NCI-H187 (cell line): ENCODE measurements at places on chromosomes 5 and 9.
A peak's percentile ranks its signal among the peaks of the same experiment; 100 is the strongest.

DNA sequence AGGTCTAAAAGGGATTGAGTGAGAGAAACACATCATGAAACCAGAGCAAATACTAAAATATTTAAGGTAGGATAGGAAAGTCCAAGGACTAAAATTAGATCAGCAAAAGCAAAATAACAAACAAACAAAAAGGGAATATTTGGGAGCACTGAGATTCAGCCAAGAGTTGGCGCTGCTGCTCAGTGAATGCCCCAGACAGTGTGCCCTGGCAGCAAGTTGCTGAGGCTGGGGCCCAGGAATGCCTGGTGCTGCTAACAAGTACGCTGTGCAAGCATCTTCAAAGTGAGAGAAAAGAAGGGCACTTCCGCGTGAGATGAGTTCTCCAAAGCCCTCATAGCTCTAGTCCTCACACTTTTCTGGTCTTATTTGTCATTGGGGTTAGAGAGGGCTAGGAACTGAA lies 603.3 kb downstream of the EFNA5 start:
- DNase-seq: no peak

GRCh38 chr9:133117271-133118178 lies 3.5 kb downstream of the RALGDS start:
- no peak for DNase-seq

DNA sequence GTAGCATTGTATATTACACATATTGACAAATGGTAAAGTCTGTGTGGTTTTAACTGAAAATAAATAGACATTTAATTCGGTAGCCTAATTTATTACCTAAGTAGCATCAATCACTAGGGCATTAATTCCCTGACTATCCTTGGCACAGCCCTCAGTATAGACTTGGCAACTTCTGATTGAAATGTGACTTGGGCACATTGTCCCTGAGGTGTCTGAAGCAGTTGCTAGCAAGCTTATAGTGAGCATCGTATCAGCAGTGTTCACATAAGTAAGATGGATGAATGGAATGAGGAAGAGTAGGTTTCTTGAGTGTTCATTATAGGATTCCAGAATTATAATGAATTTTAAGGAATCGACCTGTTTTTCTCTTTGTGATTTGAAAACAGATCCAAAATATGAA lies 16.1 kb downstream of the LURAP1L start:
- no peak for DNase-seq

GRCh38 chr9:17865881-17866280 lies 287.0 kb downstream of the SH3GL2 start:
- no peak for DNase-seq

DNA sequence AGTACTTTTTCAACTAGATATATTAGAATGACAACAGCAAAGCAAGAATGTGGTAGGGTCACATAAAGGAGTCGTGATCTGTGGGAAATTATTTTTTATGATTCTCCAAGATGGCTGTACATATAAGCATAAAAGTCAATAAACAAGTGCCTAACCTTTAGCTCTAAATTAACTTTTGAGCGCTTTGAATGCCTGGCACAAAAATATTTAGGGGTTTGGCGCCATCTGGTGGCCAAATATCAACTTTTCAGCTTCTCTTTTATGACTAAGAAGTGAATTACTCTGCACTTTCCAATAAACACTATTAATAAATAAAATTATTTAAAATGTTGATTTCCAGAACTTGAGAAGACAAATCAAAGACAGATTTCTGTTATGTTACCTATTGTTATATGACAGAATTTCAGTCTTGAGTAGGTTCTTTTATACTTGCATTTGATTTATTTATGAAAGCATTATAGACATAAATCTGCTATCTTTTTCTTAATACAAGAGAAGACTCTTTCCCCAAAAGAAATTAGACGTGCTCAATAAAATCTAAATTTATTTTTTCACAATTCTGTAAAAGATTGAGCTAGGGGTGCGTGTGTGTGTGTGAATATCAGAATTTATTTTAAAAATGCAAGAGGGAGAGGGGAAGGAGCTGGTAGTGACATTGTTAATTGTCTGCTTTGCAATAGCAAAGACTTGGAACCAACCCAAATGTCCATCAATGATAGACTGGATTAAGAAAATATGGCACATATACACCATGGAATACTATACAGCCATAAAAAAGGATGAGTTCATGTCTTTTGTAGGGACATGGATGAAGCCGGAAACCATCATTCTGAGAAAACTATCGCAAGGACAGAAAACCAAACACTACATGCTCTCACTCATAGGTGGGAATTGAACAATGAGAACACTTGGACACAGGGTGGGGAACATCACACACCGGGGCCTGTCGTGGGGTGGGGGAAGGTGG lies 36.7 kb upstream of the ARRDC3 start:
- peak; percentile 35 for DNase-seq

DNA sequence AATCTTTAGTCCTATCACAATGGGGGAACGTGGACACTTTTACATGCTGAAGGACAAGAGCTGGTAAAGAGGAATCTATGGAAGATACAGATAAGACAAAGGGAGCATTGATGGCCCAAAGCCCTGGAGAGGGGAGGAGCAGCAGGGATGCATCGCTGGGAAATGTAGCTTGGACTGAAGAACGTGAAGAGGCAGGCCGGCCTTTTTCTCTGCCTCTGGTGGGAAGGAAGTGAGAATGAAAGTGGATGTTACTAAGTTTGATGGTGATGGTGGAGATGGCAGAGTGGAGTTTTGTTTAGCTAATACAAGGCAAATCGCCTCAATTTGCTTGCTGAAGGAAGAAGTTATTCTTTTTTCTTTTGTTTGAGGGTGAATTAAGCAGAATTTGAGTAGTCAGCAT lies 124.6 kb upstream of the TAF11L2 start:
- DNase-seq: no peak

GRCh38 chr9:108950168-108950567 lies 16.0 kb downstream of the ABITRAM start:
- DNase-seq: no peak

DNA sequence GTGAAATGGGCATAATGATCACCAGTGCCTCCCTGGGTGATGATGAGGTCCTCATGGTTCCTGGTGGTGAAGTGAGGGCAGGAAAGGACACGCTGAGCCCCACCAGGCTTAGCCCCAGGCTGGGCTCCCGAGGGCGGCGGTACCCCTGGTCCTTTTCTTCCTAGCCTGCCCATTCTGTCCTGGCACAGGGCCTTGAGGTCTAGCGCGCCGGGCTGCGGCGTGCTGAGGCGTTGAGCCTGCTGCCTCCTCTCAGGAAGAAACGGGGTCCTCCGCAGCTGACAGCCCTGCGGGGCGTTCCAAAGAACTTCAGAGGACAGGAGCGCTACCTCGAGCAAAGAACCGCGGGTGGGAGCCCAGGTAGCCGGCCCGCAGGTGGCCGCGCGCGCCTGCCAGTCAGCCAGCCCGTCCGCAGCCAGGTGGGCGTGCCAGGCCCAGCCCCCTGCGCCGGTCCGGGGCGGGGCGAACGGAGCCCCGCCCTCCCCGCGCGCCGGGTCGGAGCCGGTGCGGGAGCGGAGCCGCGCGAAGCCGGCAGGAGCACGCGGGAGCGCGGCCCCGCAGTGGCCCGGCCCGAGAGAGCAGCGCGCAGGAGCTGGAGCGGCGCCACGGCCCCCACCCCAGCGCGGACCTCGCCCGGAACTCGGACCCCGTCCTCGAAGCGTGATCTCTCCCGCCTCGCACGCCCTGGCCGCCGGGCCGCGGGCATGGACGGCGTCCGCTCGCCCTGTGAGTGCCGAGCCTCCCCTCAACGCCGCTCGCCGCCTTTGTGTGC lies at the start of gene WNK2:
Gene WNK2 (plus strand): TSS at position 477 of the 769 bp plus-strand sequence. CDS start 791 bp downstream, outside the sequence.
- DNase-seq: no peak

- no peak for DNase-seq
Observed at GRCh38 chr5:149406203-149406978, 27.3 kb upstream of the IL17B start.

DNA sequence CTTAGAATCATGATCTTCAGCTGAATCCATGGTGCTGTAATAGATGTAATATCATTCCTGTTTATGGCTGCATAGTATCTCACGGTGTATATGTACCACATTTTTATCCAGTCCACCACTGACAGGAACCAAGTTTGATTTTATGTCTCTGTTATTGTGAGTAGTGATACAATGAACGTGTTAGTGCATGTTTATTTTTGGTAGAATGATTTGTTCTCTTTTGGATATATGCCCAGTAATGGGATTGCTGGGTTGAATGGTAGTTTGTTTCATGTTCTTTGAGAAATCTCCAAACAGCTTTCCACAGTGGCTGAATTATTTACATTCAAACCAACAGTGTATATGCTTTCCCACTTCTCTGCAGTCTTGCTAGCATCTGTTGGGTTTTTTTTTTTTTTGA lies 175.1 kb upstream of the CDH10 start:
- no peak for DNase-seq

- no peak for DNase-seq
Observed at GRCh38 chr9:131303381-131304321, 14.1 kb downstream of the PLPP7 start.

- no peak for DNase-seq
Observed at GRCh38 chr5:75457691-75458090, 53.7 kb downstream of the CERT1 start.

DNA sequence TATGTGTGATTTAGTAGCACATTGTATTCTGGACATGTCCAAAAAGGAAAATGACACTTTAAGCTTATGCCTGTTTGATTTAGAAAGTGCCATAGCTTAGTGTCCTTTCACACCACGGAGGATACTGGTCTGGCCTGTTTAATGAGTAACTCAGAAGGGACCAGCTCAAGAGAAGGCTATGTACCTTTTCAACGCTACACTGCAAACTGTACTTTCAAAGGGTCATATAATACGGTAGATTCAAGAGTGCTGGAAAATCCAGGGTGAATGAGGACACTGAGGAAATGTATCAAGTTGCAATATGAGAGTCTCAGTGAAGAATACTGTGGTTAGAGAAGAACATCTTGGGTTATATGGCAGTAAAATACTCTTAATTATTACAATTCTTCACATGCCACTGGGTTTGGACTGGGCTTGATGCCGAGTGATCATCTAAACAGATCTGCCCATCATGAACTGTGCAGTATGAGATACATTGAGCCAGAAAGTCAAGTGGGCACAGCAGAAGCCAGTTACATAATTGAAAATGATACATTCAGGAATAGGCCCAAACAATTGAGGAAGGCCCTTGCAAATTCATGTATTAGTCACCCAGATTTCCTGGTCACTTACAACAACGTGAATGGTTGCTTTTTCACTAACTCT lies 1211.5 kb upstream of the CDH9 start:
- no peak for DNase-seq

DNA sequence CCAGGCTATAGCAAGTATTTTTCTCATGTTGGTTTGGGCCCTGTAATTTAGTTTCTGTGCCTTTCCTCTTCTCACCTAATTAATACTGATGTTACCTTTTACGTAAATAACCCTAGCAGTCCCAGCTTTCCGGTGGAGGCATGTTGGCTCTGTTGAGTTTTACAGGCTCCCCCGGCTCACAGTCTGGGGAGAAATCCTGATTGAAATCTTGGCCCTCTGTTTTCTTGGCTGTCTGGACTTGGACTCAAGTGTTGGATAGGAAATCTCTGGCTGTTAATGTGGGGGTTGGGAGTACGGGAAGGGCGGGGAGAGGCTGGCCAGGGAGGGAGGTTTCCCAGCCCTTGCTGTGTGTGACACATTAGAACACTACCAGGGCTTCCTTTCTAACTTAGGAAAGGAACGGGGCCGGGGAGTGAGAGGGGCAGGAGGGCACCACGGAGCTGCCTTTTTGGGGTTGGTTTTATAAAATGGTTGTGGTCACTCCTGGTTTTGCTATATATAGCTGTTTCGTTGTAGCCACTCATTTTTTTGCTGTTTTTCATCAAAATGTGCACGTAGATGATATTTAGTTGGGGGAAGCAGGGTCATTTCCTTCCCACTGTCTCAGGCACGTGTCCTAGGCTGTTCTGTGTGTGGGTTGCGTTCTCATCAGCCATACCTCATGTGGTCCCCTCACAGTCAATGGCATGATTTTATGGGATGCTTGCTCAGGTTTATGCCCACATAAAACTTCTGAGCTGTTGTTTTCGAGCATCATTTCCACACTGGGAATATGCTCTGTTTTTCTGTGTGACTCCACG lies 11.0 kb downstream of the TRIO start:
- no peak for DNase-seq

DNA sequence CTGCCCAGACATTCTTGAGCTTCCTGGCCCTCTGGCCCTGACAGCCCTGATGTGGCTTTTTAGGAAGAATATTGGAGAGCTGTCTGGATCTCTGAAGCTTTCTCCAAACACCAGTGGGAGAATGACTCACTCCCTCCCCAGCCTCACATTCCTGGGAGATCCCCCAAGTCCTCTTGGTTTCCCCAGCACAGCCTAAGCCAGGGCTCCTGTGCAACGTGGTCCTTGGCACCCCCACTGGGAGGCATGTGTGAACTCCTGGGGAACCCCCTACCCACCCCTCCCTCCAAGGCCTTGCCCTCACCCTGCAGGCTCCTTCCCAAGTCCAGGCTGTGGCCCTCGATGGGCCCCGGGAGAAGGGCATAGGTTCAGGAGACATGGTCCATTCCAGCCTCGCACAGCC lies 12.7 kb downstream of the GLIPR2 start:
- no peak for DNase-seq

- no peak for DNase-seq
Observed at GRCh38 chr5:165272436-165272835, 1767.0 kb downstream of the MAT2B start.

- DNase-seq: no peak
Observed at GRCh38 chr5:110545716-110546115, 180.8 kb downstream of the TMEM232 start.

- DNase-seq: no peak
Observed at GRCh38 chr5:139273322-139273571, 20.3 kb upstream of the MATR3 start.

GRCh38 chr9:89513837-89514236 lies 15.9 kb upstream of the SEMA4D start:
- DNase-seq: no peak

GRCh38 chr5:1746371-1747078 lies 53.1 kb downstream of the MRPL36 start:
- DNase-seq: no peak

DNA sequence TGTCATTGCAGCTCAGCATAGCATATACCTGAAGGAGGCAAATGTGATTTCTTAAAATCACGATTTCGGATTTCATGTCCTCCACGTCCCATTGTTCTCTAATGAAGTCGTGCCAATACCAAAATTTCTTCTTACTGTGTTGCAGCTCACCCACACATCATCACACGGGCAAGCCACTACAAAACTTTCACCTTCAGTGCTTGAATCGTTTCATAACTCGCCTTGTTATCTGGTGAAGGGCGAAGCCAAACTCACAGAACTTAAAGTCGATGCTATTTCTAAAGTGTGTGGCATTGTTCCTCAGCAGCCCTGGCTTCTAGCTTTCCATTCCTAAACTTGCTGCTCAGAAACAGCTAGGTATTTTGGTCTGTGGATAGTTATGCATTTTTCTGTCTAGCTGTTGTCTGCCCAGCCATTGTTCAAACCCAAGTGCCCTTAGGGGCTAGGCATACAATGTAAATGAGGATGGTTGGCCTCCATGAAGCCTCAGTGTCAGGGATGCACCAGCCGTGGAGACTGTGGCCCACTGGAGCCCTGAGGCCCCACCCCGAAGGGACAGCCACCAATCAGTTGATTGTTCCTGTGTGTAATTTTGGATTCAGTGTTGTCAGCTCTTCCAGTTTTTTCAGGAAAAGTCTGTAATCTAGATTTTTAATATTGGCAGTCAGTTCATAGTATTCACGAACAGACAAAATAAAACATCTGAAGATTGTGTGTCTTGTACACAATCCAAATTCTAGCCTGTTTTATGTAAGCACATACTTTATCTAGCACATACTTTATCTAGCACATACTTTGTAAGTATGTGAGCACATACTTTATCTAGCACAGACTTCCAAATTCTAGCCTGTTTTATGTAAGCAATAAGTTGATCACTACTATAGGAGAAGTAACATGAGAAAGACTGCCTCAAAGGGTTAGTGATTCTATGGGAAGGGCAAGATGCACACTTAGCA lies 112.8 kb downstream of the DAPK1 start:
- no peak for DNase-seq

GRCh38 chr5:126656401-126657007 lies 55.8 kb downstream of the PHAX start:
- DNase-seq: no peak
